T follicular helper cell (primary cell): ENCODE measurements at places on chromosomes 5 and 9.

DNA sequence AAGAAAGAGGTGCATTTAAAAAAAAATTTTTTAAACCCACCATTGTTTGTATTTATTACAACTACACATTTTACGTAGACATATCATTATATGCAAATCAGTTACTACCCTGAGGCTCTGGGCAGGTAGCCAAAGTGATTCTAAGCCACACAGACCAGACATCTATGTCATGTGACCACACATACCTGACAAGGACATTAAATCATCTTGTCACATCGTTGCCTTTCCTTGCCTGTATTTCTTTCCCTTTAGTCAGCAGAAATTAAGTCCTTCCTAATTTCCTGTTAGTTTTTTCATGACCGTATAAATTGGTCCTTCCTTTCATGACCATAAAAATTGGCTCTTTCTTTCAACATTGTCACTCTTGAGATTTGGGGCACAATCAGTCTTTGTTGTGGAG lies 134.2 kb upstream of the MARCHF11 start:
- no peak for DNase-seq

DNA sequence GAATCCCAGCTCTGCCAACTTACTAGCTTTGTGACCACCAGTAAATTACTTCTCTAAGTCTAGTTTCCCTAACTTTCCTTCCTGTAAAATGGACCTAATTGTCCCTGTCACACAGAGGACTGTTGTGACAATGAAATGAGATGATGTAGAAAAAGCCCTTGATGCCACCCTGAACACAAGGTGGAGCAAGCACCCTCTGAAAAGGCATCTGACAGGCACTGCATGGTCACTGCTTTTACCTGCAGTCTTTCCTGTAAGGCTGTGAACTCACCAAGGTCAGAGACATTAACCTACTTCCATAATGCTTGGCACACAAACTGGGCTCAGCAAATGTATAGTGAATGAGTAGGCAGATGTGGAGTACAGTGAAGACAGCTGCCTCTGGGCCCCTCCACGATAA lies 6.1 kb downstream of the SLC31A2 start:
- DNase-seq: no peak

- DNase-seq: no peak
Measured at GRCh38 chr5:181114844-181115778, 15.9 kb downstream of the OR2V1 start.

DNA sequence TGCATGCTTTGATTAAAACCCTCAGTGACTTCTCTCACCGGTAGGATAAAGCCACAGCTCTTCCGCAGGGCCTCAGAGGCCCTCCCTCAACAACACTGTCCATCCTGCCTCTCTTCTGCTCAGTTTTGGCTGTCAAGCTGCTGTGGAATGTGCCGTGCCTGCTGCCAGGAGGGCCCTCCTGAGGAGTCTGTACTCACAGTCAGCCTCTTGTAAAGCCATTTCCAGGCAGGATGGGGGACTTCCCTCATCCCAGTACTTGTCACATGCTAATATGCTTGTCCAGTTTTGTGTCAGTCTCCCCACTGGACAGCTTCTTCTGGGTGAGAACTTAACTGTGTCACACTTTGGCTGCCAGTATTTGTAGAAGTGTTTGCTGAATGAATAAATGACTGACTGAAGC lies 13.9 kb upstream of the DDX41 start:
- DNase-seq: no peak

- DNase-seq: no peak
Measured at GRCh38 chr5:112004867-112005622, 248.1 kb upstream of the NREP start.

DNA sequence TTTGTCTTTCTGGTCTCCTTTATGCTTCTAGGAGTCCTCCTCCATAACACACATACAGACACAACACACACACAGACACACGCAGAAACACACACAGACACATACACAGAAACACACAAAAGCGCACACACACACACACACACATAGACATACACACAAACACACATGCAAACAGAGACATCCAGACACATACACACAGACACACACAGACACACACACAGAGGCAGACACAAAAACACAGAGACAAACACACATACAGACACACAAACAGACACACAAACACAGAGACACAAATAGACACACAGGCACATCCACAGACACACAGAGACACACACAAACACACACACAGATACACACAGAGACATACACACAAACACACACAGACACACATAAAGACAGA lies 220.2 kb downstream of the IRX2 start:
- no peak for DNase-seq

- DNase-seq: no peak
Measured at GRCh38 chr5:115683081-115683480, 57.2 kb upstream of the TMED7 start.

DNA sequence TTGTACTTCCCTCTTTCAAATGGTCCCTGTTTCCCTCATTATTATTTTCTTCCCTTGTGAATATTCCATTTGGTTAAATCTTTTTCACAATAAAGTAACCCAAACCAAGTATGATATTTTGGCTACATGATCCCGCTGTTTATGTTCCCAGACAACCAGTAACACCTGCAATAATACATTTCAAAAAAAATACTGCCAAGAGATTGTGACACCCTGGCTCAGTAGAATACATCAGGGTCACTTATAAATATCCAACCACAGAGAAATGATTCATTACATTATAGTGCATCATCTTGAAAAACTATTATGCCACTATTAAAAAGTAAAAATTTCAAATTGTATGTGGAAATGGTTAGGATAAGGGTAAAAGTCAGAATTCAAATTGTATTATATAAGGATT lies 7.2 kb upstream of the OXCT1 start:
- no peak for DNase-seq

DNA sequence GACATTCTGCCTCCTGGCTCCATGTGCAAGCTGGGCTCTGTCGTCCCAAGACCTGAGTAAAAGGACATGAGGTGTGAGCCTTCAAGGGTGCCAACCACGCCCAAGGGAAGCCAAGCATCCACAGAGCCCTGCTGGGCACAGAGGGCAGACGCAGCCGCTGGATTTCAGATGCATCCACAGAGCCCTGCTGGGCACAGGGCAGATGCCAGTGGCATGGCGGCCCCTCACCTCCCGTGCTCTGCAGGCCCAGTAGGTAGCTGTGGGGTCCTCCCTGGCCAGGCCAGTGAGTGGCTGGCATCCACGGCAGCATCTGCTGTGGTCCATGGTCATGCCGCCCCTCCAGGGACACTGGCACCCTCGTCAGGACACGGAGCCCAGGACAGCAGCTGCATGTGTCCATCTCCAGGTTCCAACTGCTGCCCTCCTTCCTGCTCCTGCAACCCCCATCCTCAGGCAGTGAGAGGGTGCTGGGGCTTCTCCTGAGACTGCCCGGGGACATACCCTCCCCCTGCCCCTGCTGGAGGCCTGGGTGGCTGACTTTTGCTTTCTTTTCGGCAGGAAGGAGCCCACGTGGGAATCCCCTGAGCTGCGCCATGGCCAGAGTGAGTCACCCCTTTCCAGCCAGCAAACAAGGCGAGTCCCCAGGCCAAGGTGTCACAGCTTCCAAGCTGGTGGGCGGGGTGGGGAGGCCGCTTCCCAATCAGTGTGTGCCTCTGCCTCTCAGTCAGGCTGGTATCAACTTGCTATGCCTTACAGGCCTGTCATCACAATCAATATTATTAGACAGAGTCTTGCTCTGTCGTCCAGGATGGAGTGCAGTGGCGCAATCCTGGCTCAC lies 4.0 kb upstream of the TRAF2 start:
- DNase-seq: peak; percentile 79

DNA sequence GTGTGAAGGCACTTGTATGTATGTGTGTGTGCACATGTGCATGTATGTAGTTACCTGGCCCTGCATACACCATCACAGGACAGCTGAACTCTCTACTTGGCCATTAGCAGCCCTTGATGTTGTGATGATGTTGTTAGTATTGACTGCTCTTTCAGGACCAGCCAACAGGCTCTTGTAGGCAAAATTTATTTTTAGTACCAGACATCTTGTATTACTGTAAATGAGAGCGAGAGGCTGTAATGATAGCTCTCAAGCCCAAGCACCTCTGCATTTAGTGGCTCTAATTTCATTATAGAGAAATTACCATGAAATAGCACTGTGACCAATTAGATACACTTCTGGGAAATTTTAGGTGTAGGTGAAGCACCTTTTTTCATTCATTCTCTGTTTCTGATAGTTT lies 158.0 kb downstream of the SMARCA2 start:
- no peak for DNase-seq

GRCh38 chr5:15821506-15821905 lies 321.5 kb downstream of the FBXL7 start:
- DNase-seq: no peak
